NCI-H1930 (cell line): ENCODE measurements at places on chromosomes 1 and 21.

DNA sequence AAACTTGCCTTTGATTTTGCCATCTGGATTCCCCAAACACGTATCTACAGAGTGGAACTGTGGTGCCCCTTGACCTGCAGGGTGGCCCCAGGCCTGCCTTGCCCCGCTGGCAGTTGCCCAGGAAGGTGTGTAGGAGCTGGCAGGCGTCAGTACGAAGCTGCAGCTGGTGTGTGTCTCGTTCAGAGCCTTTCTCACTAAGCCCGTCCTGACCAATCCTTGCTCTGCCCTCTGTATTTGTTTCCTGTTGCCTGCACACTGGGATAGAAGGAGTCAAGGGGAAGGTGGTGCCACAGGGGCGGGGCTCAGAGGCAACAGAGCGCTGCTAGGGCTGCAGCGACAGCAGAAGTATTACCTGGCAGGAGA, 5.2 kb upstream of the VSIG8 start:
- no peak for DNase-seq

DNA sequence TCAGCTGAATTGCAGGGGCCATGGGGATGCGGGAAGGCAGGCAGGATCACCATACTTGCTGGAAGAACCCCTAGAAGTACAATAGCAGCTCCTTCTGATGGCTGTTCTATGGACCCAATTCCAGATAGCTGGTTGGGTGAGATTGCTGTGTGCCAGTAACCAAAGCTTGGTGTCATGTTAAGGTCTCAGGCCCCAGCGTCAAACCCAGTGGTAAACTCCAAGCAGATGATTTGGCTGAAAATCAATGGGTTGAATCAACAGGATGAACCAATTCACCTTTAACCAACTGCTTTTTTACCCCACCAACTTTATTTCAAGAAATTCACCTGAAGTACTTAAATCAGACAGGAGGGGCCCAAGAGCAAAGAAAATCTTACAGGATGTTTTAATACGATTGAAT, 37.8 kb downstream of the C8B start:
- DNase-seq: no peak

DNA sequence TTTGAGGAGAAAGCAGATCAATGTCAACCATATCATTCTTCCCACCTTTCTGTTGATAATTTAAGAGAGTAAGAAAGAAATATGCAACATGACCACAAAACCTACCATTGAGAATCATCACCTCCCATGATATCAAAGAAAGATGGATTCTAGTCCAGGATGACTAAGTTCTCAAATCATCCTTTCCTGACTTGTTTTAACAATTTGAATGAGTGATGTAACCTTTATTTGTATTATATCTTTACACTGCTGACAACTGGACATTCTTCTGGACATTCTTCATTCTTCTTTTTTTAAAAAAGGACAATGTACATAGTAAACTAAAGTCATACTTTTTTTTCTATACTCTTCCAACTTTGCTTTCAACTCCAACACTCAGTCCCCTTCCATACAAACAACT, 9.5 kb downstream of the PSMB4 start:
- DNase-seq: no peak

GRCh38 chr1:156259805-156260204, 11.9 kb upstream of the PAQR6 start:
- DNase-seq: peak; percentile 12

GRCh38 chr21:38990424-38990794, 184.7 kb downstream of the ETS2 start:
- DNase-seq: no peak

DNA sequence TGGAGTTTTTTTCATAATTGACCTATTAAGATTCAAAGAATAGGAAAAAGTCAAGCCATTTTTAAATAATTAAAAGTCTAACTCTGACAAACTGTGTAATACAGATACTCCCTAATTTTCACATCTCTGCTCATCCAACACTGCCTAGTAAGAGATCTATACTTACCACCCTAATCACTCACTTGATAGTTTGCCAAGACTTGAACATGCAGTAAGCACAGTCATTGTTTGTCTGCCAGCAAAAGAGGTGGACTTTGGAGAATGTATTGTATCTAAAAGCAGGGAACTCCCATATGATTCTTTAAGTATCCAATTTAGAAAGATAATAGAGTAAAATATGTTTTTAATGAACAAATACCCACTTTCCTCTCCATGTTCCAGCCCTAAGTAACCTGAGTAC, 15.5 kb downstream of the TMEM59 start:
- DNase-seq: no peak

GRCh38 chr21:14559102-14559501, 13.0 kb upstream of the SAMSN1 start:
- DNase-seq: no peak

DNA sequence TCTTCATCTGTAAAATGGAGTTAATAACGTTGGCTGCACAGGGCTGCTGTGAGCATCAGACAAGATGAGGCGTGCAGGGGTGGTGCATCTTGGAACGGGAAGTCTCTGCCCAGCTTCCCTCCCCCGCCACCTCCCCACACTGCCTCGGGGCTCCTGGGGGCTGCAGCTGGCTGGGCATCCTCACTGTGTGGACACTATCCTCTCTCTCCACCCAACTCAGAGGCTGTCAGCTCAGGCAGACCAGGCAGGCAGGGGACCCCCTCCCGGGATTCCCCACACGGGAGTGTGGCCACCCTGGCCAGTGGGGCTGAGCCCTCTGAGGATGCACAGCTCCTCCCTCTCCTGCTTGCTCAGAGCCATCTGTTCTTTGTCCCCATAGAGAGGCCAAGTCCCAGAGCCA, 122.7 kb downstream of the CCDC185 start:
- DNase-seq: no peak

DNA sequence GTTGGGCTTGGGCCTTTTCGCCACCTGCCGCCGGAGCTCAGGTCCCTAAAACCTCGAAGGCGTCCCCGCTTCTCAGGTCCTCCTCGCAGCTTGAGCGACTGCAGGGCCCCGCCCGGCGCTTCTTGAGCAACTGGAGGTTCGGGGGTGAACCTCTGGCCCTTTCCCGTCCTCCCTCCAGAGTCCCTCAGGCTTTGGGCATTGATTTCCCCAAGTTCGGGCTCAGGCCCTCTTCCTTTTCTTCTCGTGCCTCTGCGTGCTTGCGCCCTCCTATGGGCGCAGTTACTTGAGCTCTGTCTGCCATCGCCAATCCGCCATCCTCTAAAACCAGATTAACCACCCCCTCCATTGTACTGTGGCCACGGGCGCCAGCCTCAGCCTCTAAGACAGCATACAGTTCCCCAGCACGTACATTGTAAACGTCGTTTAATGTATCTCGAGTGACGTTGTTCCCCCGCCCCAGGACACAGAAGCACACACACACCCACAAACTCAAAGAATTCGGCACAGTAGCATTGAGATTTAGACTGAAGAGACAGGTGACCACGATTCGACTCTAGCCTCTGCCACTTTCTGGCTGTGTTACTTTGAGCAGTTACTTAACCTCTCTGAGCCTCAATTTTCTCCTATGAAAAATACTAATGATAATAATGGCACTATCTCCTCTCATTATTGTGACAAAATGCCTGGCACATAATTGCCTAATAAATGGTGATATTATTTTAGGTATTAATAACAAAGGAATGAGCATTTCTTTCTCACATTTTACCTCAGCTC, 22.6 kb downstream of the BTG2 start:
- DNase-seq: peak; percentile 74

DNA sequence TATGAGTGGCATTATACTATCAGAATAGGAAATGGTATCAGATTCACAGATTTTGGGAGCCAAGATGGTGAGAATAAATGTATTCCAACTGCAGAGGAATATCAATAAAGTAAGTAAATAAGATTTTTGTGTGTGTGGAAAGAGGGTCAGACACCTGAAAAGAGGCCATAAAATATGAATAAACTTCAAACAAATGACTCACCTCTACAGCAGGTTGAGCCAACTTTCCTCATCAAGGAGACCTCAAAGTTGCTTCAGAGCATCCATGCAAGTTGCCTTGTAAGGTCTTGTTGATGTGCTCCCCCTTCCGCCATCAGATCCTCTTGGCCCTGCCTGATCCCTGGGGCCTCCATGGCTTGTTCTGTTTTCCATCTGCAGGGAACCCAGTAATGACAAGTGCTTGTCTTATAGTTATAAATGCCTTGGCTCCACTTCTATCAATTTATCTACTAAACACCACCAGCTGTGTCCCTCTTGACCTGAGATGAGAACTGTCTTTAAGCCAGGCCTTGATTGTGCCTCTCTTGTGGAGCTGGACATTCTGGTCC, 775.6 kb downstream of the LTN1 start:
- DNase-seq: no peak

DNA sequence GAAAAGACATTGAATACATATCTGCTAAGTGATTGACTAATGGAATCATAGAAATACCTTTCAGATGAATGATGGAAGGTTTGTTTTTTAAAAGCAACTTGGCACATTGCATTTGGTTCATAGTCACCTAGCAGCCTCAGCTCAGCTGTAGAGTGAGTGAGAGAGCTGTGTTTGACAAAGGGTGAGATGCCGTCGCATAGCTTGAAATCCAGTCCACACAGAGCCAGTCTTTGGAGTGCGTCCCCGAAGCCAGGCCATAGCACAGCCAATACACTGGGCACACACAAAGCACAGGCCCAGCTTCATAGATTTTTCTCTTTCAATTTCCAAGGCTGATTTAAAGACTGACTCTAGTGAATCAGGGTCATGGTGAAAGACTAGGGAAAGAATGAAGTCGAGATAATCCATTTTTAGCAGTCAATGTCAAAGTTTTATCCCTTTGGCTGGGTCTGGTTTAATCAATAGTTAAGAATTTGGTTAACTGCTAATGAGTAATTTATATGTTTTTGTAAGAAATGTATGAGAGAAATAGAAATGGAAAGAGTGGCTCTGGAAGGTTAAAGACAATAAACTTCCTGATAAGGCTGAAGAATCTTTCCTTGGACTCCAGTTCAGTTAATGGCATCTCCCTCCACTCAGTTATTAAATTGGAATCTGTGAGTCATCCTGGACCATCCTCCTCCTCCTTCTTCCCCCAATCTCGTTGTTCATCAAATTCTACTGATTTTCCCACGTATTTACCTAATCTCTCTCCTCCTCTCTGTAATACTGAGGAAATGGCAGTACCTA, 101.2 kb upstream of the IRF2BP2 start:
- no peak for DNase-seq

GRCh38 chr1:59025898-59026426, 242.1 kb upstream of the JUN start:
- DNase-seq: no peak

DNA sequence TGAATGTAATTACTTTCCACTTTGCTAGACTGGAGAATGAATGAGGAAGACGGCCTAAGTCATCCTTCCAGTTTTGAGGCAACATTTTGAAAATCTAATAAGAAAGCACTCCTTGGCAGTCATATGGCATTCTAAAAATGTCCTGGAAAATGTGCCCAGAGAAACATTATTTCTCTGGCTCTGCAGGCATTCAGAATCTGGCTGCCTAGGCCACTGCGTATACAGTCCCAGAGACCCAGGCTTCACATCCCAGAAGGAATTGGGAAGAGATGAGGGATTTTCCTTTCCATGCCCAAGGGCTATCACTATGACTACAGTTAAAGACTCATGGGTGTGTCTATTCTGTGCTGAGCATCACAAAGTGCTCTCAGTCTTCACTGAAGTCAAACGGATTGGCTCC, 92.9 kb downstream of the BEND5 start:
- no peak for DNase-seq

GRCh38 chr1:22317231-22317919, 134.3 kb upstream of the ZBTB40 start:
- peak; percentile 8 for DNase-seq

GRCh38 chr1:222370913-222371675, 176.8 kb downstream of the HHIPL2 start:
- DNase-seq: no peak

- DNase-seq: no peak
Measured at GRCh38 chr1:217240656-217241055, 390.2 kb downstream of the GPATCH2 start.

- no peak for DNase-seq
Measured at GRCh38 chr1:198713081-198713480, 74.2 kb downstream of the PTPRC start.

DNA sequence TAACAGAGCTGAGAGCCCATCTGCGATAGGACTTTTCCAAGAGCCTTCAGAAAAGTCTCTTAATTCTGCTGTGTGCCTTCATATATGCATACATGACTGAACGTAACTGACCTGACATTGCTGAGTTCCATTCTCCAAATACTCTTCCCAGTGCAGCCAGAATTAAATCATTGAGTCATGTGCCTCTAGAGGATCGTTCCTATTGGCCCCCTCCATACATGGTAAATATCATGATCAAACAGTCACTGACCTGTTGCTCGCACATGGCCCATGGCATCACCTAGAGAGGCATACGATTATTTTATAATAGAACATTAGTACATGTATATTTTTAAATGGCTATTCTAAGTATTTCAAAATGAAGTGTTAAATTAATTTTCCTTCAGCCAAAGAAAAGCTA, 186.8 kb downstream of the PBX1 start:
- no peak for DNase-seq

GRCh38 chr1:247330548-247331171, 1.0 kb downstream of the ZNF496 start:
- no peak for DNase-seq

GRCh38 chr1:241012708-241013340, 344.2 kb downstream of the RGS7 start:
- DNase-seq: no peak

DNA sequence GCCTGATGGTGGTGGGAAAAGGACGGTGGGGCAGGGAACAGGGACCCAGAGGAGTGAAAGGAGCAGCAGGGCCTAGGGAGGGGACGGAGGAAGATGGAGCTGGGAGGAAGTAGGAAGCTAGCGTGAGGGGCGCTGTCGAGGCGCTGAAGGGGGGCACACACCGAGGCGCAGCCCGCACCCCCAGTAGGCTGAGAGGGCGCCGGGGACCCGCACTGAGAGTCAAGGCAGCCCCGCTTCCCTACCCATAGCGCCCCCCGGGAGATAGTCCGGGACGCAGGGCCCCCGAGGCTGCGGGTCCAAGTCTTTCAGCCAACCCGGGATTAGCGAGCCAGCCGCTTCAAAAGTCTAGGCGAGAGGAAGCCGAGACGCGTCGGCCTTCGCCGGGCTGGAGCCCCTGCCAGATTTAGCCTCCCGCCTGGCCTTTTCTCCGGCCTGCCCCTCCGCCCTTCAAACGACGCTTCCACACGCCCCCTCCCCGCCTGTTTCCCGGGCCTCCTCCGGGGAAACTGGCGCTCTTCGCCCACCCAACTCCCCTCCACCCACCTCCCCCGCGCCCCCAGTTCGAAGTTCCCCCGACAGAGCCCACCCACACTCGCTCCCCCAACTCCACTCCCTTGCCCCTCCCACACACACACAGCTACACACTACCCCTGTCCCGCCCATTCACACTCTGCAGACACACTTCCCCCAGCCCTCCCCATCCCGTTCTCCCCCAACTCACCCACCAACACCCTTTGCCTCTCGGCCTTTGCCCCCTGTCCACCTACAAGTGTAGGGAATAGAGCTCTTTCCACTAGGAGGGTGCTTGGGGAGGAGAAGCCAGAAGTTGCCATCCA, 7.8 kb upstream of the PROX1 start:
- no peak for DNase-seq

DNA sequence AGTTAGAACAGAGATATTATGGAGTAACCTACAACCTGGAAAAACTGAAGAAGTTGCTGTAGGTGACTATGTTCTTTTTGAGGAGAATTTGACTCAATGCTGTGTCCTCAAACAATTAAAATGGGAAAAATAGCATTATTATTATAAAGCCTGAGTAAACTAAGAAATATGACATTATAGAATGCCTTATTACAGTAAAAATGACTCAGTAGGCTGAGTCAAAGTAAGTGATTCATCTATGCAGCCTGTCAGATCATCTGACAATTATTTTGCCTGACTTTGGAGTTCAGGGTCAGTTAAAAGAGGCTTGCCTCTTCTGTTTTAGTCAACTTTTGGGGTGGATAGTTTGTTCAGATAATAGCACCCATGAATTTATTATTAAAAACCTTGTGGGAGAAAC, 150.8 kb upstream of the PTGFR start:
- no peak for DNase-seq
